Activated T-cell treated with anti-CD3 and anti-CD28 coated beads for 24 hours (primary cell): ENCODE measurements at places on chromosomes 1 and 21.

DNA sequence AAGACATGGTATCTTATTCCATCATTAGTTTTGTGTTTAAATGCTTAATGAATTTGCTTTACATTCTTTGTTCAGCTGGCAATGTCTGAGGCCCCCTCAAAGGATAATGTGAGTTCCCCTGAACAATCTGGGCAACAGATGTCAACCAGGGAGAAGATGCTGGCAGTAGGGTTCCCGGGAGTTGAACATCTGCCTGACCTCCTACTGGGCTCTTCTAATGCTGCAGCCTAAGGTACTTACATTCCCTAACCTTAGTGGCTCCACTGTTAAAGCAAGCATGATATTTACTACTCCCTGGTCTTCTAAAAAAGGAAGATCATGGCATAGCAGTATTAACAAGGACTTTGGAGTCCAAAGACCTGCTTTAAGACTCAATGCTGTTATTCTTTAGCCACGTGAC, 574.9 kb upstream of the NR5A2 start:
- DNase-seq = no peak

- DNase-seq = no peak
Measured at GRCh38 chr1:87993051-87993450, 664.4 kb downstream of the LMO4 start.

GRCh38 chr21:42561762-42562650, 48.4 kb downstream of the SLC37A1 start:
- no peak for DNase-seq

GRCh38 chr1:185646202-185646683, 87.9 kb upstream of the HMCN1 start:
- DNase-seq = no peak

DNA sequence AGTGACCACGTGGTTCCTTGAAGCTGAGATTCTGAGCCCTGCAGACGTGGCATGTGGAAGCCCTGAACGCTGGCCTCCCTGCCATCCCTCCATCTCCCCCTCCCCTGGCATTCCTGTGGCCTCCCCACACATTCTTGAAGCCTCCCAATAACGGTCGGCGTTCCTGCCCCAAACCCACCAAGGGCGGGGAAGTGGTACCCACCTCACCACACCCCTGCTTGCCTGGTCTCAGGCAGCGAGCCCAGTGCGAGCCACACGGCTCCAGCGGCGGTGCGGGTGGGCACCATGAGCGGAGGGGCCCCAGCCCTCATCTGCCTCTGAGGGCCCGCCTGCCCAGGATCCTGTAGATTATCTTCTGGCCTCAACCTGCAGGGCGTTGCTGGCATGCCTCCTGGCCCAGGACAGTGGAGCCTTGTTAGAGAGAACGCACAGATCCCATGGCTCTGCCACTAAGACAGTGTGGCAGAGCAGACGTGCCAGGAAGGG, 20.6 kb upstream of the PRELP start:
- no peak for DNase-seq

DNA sequence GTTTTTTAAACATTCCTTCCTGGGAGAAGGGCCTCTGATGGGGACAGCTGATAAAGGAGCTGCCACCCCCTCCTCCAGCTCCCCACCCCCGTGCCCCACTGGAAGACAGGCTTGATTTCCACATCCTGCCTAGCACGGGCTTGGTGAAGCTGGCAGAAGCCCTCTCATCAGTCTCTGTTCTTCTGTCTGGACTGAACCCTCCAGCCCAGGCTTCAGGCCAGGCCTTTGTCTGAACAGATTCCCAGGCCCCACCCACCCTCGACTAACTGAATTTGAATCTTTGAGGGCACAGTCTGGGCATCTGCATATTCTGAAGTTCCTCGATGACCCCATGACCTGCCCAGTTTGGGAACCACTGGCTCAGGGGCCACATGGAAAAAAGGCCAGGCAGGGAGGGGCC, 75.3 kb downstream of the CD58 start:
- no peak for DNase-seq

DNA sequence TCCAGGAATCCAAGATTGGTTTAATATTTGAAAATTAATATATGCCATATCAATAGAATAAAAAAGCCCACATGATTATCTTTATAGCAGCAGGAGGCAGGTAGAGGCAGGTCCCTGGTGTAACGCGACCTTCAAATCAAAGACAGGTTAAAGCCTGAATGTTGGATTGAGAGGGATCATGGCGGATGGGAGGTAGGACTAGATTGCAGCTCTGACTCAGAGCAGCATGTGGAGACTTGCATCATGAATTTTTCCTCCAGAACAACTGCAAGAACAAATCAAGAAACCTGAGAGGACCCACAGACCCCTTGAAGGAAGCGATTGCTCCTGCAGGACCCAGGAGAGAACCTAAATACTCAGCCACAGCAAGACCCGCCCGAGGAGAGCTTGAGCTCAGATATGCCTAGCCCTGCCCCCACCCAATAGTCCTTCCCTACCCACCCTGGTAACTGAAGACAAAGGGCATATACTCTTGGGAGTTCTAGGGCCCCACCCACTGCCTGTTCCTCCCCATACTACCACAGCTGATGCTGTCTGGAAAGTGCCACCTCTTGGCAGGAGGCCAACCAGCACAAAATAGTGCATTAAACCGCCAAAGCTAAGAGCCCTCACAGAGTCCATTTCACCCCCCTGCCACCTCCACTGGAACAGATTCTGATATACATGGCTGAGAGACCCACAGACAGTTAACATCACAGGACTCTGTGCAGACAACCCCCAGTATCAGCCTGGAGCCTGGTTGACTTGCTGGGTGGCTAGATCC, 19.5 kb downstream of the S100B start:
- no peak for DNase-seq

GRCh38 chr1:221308534-221309511, 429.6 kb downstream of the HLX start:
- no peak for DNase-seq
